ENCODE measurements at places on chromosomes 7 and 10.

DNA sequence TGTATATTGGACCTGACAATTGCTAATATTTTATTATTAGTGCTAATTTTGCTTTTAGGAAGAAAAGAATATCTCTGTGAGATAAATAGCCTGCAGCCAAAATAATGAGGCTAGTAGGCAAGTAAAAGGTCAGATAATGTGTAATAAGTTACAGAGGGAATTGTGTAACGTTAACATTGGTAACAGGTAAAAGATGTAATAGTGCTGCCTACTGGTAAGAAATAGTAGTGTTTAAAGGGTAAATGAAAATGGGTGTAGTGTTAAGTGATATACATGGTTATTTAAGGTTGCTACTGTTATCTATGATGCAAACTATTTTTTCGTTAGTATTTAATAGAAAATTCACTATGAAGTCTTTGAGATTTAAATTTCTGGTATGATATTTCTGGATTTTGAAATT is 9.2 kb upstream of the FOXP2 start:
- H3K36me3 ChIP-seq, result no peaks in the 10 kb centered on the region
- no peak overlapping the region for H3K4me3 ChIP-seq
- no peak for DNase-seq
- no peak overlapping the region for H3K27ac ChIP-seq
- no peaks in the 10 kb centered on the region for H3K4me1 ChIP-seq

- DNase-seq, result no peak
- H3K4me3 ChIP-seq, result no peak overlapping the region
- peaks cover 3% of the 10 kb centered on the region for H3K4me1 ChIP-seq
- H3K27ac ChIP-seq, result no peak overlapping the region
- no peaks in the 10 kb centered on the region for H3K36me3 ChIP-seq
Measured at GRCh38 chr7:80844916-80845315, 73.9 kb downstream of the SEMA3C start.

GRCh38 chr10:5959142-5959541 is 18.2 kb downstream of the IL15RA start:
- no peak overlapping the region for H3K4me3 ChIP-seq
- H3K27me3 ChIP-seq, result no peaks in the 10 kb centered on the region
- no peak for DNase-seq
- no peak overlapping the region for H3K27ac ChIP-seq
- H3K36me3 ChIP-seq, result no peaks in the 10 kb centered on the region

- no peak overlapping the region for H3K4me3 ChIP-seq
- no peaks in the 10 kb centered on the region for H3K27me3 ChIP-seq
- peak; percentile 74 for DNase-seq
- H3K36me3 ChIP-seq, result no peaks in the 10 kb centered on the region
- no peaks in the 10 kb centered on the region for H3K4me1 ChIP-seq
- no peak overlapping the region for H3K27ac ChIP-seq
Measured at GRCh38 chr10:58981846-58982245, 194.6 kb upstream of the PHYHIPL start.

DNA sequence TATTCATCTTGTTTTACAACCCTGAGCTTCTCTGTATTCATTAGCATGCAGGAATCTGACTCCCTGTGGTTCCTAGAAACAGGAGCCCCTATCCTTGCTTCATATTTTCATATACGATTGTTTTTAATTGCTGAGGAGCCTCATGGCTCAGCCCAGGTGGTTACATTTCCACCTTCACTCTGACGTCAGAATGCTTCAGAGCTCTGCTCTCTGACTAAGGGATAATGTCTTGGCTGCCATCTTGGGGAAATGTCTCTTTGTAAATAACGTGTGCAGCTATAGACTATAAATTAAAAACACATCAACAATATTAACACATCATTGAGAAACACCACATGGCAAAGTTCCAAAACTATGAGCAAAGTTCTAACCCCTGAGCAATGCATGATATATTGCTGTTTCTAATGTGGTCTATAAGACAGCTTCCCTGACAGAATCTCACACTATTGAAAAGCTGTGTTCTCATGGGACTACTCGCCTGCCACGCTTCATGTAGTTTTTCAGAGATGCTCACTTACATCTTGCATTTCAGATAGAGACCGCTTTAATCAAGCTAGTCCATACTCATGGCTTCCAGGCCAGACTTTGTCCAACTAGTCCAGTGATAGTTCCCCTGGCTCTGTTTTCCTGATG is 227.0 kb downstream of the SORCS3 start:
- DNase-seq, result no peak
- H3K27me3 ChIP-seq, result no peaks in the 10 kb centered on the region
- H3K27ac ChIP-seq, result no peak overlapping the region
- no peaks in the 10 kb centered on the region for H3K4me1 ChIP-seq
- no peak overlapping the region for H3K4me3 ChIP-seq

DNA sequence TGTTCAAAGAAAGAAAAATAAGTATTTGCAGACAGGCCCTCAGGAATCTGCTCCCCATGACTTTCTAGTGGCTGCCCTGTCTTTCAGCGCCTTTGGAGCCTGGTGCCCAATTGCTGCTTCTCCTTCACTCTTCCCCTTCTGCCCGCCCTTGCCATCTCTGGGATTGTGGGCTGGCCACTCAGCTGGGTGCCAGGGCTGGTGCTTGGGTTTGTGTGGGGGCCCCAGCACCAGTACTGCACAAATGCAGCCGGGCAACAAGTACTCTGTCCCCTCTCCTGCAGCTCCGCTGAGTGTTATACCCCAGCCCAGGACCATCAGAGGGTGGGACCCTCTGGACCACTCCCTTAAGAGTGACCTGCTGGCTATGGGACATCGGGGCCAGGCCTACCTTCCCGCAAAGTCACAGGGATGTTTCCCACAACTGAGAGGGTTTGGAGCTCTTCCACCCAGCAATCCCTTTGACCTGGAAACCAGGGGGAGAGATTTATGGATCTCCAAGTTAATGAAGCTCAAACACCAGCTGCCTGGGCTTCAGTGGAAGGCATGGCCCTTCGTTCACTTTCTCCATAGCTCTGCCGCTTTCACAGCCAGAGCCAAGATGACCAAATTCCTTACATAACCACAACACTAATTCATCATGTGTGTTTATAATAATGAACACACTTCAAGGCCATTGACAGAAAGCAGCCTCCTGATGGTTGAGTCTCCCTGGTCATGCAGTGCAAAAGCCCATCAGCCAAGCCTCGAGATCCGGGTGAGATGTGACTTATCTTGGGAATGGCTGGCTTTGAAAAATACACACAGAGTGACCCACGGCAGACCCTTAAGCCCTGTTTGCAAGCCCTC is 313.9 kb upstream of the ZNF32 start:
- H3K4me1 ChIP-seq, result no peaks in the 10 kb centered on the region
- no peak overlapping the region for H3K4me3 ChIP-seq
- DNase-seq, result no peak
- H3K27me3 ChIP-seq, result no peaks in the 10 kb centered on the region

GRCh38 chr10:58050575-58050974 is 217.1 kb downstream of the IPMK start:
- no peak overlapping the region for H3K4me3 ChIP-seq
- no peak overlapping the region for H3K27ac ChIP-seq
- DNase-seq, result no peak
- no peaks in the 10 kb centered on the region for H3K4me1 ChIP-seq

- H3K27ac ChIP-seq, result no peak overlapping the region
- H3K4me3 ChIP-seq, result no peak overlapping the region
- no peaks in the 10 kb centered on the region for H3K27me3 ChIP-seq
- H3K4me1 ChIP-seq, result no peaks in the 10 kb centered on the region
- no peak for DNase-seq
- H3K36me3 ChIP-seq, result peaks cover 66% of the 10 kb centered on the region
Measured at GRCh38 chr7:66576646-66577045, 52.0 kb upstream of the KCTD7 start.

GRCh38 chr7:142887282-142888015 is 1.9 kb upstream of the TRPV6 start:
- peaks cover 5% of the 10 kb centered on the region for H3K4me1 ChIP-seq
- DNase-seq, result no peak
- no peaks in the 10 kb centered on the region for H3K36me3 ChIP-seq
- no peak overlapping the region for H3K27ac ChIP-seq

- H3K4me3 ChIP-seq, result no peak overlapping the region
- no peaks in the 10 kb centered on the region for H3K36me3 ChIP-seq
- no peaks in the 10 kb centered on the region for H3K4me1 ChIP-seq
- H3K27me3 ChIP-seq, result no peaks in the 10 kb centered on the region
- no peak for DNase-seq
Measured at GRCh38 chr10:131858583-131859340, 42.0 kb upstream of the PPP2R2D start.

DNA sequence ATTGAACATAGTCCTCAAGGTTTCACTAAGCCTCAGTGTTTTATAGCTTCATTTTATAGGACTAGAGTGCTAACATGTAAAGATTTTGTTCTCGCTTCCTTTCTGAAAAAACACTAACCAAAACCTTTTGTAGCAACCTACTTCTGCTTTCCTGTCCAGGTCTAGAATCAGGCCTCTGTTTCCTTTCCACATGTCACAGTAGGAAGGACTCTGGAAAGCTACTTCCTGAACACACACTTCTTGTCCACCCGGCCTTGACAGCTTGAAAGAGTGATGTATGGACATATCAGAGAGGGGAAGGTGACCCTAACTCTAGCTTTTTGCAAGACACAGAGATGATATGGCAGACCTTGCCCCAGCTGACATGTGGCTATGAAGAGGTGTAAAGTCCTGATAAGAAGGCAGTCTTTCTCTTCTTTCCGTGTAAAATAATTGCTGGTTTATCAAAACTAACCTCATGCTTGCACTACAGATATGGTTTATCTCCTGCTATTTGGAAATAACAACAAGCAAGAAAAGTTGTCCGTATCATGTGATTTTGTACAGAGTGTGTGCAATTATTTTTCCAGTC is 175.4 kb downstream of the SKAP2 start:
- H3K36me3 ChIP-seq, result no peaks in the 10 kb centered on the region
- H3K27ac ChIP-seq, result no peak overlapping the region
- H3K4me3 ChIP-seq, result no peak overlapping the region

DNA sequence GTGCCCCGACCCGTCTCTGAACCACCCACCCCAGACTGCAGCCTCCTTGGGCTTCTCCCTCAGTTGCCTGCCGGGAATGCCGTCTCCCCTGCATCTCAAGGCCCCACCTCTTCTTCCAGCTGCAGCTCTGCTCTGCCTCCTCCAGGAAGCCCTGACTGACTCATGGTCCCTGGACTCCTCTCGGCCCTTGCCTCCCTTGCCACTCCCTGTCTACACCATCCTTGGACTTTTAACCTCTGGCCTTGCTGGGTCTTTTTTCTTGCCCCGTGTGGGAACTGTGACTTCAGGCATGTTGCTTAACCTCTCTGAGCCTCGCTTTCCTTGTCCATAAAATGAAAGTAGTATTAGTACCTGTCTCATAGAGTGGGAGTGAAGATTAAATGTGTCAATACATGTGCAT is 56.3 kb downstream of the C10orf105 start:
- no peak overlapping the region for H3K4me3 ChIP-seq
- H3K36me3 ChIP-seq, result no peaks in the 10 kb centered on the region
- peaks cover 32% of the 10 kb centered on the region for H3K27me3 ChIP-seq
- no peak overlapping the region for H3K27ac ChIP-seq
- DNase-seq, result no peak
- peaks cover 6% of the 10 kb centered on the region for H3K4me1 ChIP-seq

DNA sequence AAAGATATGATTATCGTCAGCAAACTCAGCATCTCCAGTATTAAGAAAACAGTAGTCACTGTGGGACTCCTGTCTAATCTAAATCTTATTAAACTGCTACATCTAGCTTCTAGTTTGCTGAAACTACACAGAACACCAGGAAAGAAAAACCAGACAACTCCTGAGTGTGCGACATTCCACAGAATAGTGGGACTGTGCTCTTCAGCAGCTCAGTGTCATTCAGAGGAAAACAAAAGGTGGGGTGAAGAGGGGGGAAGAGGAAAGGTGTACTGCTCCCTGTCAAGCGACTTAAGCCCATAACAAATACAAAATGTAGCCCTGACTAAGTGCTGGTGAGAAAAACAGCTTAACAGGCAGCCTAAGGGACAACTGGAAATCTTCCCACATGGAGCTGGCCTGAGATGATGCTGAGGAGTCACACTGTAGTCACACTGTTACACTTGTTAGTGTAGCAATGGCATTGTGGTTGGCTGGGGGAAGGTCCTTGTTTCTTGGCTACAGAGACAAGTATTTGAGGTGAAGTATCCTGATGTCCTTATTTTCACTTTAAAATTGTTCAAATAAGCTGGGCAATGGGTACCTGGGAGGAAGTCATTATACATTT is 135.5 kb downstream of the USP6NL start:
- DNase-seq, result no peak
- H3K36me3 ChIP-seq, result peaks cover 52% of the 10 kb centered on the region
- H3K4me3 ChIP-seq, result no peak overlapping the region
- no peaks in the 10 kb centered on the region for H3K27me3 ChIP-seq
- H3K4me1 ChIP-seq, result peaks cover 4% of the 10 kb centered on the region

- peak; percentile 87 for DNase-seq
- H3K27ac ChIP-seq, result peak within 1 kb of the TSS; percentile 92
- no peaks in the 10 kb centered on the region for H3K27me3 ChIP-seq
- H3K36me3 ChIP-seq, result peaks cover 20% of the 10 kb centered on the region
- peak within 1 kb of the TSS; percentile 84 for H3K4me3 ChIP-seq
Measured at GRCh38 chr10:119650692-119651513, at the start of gene BAG3. Gene BAG3 (plus strand): TSS chr10:119651380. CDS start chr10:119651676, 296 bp downstream.

GRCh38 chr10:78642269-78642816 is 426.4 kb upstream of the ZMIZ1 start:
- no peak for DNase-seq
- H3K27me3 ChIP-seq, result no peaks in the 10 kb centered on the region
- no peak overlapping the region for H3K27ac ChIP-seq
- no peaks in the 10 kb centered on the region for H3K4me1 ChIP-seq
- no peaks in the 10 kb centered on the region for H3K36me3 ChIP-seq

GRCh38 chr7:16804674-16805439 is at the start of gene AGR2:
Gene AGR2 (minus strand): TSS chr7:16804999. CDS start chr7:16801796, 3,203 bp downstream.
- no peak within 1 kb of the TSS for H3K4me3 ChIP-seq
- no peak within 1 kb of the TSS for H3K27ac ChIP-seq
- H3K4me1 ChIP-seq, result no peaks in the 10 kb centered on the region
- no peaks in the 10 kb centered on the region for H3K36me3 ChIP-seq
- H3K27me3 ChIP-seq, result no peaks in the 10 kb centered on the region
- DNase-seq, result no peak

DNA sequence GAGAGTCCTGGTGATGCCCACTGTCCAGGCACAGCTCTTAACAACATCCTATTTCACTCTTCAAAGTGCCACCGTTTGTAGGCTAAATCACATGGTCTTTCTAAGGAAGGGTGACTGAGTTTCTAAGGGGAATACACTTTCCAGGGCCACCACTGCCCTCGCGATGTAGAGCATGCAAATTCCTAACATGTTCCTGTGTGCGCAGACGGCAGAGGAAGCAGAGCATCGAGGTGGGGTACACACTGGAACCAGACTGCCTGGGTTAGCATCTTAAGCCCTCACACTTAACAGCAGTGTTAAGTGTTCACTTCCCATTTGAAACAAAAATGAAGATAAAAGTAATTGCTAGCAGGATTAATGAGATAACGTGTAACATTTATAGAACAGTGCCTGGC is 3.0 kb downstream of the VOPP1 start:
- peaks cover 10% of the 10 kb centered on the region for H3K4me1 ChIP-seq
- no peaks in the 10 kb centered on the region for H3K36me3 ChIP-seq
- no peak for DNase-seq
- H3K27ac ChIP-seq, result no peak overlapping the region
- peaks cover 2% of the 10 kb centered on the region for H3K27me3 ChIP-seq

Measured in neuronal stem cell (in vitro differentiated cells).